Kidney epithelial cell (primary cell): ENCODE measurements at places on chromosomes 13 and 19.

- DNase-seq, result no peak
Measured at GRCh38 chr19:46299695-46300094, 2.9 kb downstream of the HIF3A start.

- no peak for DNase-seq
Measured at GRCh38 chr13:46121597-46122163, 16.8 kb upstream of the CPB2 start.

DNA sequence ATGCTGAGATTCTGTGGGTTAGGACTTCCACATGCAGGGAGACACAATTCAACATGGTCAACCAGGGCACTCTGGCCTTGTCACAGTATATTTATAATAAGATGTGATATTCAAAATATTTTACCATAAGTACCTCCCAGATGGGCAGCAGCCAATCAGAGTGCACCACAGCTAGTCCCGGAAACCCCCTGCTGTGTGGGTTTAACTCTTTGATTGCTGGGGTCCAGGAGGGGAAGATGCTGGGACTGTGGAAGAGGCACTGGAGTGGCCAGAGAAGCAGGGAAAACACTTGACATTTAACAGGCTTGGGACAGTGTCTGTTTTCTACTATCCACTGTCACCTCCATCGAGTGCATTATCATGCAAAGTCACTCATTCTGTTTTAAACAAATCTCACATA, 99.0 kb downstream of the MBNL2 start:
- no peak for DNase-seq

DNA sequence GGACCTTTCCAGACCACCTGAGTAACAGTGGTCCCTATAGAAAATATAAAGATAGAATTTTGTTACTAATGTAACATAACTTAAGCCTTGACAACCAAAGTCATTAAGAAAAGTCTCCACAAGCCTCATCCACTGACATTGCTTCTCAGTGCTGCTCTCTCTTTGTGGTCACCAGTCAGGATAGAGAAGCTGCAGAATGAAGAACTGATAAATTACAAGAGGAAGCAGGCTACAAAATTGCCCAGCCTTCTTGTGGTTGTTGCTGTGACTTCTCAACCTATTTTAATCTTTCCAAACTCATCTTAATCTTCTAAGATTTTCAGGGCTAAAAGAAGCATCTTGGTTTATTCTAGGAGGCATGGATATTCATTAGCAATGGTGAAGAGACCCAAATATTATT, 343.8 kb downstream of the MZT1 start:
- DNase-seq, result no peak

DNA sequence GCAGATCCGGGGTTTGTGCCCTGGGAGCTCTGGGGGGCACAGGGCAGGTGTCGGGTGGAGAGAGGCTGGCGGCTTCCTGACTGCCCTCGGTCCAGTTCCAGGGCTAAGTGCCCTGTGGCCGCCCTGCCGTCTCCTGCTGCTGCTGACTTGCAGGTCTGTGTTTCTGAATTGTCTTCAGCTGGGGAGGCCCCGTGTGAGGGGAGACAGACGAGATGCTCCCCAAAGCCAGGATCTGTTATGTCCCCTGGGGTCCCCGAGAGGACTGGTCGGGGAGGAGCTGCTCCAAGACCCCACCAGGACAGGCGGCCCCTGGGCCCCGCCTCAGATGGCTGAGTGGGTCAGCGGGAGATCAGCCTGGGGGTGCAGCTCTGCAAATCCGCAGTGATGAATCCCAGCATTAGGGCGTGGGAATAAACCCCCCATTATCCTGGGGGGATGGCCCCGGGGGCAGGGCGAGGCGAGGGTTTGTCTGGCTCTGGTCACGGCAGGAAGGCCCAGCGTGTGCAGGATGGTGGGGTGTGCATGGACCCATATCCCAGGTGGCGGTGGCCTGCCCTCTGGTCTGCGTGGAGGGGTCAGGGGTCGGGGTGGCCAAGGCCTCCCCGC, 4.7 kb downstream of the HCN2 start:
- DNase-seq, result no peak

DNA sequence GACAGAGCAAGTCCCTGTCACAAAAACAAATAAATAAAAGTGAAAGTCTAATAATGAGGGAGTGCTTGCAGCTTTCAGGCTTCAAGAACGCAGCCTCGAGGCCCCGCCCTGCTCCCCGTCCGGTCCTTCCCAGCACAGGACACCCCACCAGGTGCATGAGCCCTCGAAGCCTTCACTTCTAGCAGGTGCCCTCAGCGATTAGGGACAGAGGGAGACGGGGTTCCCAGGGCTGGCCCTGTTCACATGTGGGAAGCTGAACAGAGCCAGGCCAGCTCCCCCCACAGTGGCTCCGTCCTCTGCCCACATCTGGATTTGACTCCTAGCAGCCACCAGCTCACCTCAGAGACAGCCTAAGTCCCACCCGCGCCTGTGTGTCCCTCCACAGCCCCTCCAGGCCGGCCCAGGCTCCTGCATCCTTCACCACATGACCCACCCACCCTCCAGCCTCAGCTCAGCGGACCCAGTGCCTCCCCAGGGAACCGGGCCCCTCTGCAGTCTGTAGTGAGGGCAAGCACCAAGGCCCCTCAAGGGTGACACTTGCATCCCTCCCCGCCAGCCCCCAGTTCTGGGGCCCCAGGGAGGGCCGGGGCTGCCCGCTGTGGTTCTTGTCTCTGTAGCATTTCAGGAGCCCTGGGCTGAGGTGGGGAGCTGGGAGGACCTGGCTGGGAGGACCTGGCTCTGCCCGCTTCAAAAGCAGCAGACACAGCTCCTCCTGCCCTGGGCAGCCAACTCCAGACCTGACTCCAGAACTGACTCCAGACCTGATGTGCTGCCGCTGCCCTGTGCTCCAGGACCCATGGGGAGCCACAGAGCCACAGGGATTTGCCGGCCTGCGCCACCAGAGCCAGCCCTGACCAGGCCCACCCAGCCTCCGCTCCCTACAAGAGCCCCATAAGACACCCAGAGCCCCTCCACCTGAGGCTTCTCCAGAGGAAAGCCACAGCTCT, 27.2 kb downstream of the GPX4 start:
- DNase-seq, result no peak

GRCh38 chr19:57665261-57665806, 3.4 kb upstream of the ZSCAN4 start:
- no peak for DNase-seq

DNA sequence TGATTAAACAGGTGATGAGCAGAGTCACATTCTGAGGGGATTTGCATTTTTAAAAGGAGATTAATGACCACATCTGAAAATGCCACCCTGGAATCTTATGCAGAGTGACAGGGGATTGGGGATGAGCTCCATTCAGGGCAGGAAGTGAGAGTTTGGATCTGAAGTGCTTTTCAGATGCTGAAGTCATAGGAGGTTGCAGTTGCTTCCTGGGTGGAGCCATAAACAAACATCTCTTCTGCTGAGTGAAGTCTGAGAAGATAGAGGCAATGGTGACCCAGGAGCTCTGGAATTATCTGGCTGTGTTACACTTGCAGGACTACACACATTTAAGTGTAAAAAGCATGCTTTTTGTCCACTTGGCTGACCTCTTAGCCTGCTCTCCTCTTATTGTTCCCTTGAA, 51.4 kb upstream of the PSG8 start:
- no peak for DNase-seq

GRCh38 chr13:103250071-103250470, 183.9 kb upstream of the SLC10A2 start:
- DNase-seq, result no peak

GRCh38 chr19:38362076-38362945, 12.1 kb upstream of the PSMD8 start:
- DNase-seq, result no peak

DNA sequence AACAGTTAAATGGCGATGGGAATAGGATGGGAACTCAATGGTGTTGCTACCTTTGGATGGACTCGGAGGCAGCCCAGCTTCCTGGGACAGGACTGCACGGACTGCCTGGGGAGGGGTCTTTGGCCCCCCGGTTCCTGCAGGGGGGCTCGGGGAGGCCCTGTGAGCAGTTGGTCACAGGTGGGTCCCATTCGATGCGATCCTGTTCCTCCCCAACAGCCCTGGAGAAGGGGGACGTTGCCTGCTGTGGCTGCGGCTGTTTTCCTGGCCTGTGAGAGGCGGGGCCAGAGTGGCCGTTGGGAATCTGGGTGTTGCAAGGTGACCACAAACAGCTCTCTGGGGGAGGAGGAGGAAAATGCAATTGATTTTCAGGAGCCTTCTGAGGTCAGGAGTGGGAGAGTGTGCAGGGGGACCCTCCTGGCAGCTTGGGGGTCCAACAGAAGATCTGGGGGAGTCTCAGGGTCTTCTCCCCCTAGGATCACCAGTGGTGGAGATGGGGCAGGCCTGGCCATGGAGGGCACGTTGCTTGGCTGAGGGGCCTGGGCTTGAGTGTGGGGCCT, 1.9 kb upstream of the PLPPR3 start:
- DNase-seq, result no peak

- no peak for DNase-seq
Measured at GRCh38 chr13:101231751-101232428, 184.4 kb downstream of the NALCN start.

DNA sequence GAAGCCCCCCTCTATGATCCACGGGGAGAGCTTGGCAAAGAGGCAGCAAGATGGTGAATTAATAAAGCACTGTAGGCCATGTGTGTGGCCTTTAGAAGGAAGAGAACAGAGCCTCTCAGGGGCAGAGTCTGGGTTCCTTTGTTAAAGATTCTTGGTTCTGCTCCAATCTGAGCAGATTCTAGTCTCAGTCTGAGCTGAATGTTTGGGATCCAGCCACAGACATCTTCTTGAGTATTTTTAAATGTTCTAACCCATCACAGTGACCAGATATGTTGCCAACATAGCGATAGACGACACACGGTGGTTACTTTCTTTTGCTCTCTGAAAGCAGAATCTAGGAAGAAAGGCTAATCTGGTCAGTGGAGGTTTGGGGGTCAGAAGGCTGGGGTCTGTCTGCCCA, 147.5 kb upstream of the GPR12 start:
- DNase-seq, result no peak

DNA sequence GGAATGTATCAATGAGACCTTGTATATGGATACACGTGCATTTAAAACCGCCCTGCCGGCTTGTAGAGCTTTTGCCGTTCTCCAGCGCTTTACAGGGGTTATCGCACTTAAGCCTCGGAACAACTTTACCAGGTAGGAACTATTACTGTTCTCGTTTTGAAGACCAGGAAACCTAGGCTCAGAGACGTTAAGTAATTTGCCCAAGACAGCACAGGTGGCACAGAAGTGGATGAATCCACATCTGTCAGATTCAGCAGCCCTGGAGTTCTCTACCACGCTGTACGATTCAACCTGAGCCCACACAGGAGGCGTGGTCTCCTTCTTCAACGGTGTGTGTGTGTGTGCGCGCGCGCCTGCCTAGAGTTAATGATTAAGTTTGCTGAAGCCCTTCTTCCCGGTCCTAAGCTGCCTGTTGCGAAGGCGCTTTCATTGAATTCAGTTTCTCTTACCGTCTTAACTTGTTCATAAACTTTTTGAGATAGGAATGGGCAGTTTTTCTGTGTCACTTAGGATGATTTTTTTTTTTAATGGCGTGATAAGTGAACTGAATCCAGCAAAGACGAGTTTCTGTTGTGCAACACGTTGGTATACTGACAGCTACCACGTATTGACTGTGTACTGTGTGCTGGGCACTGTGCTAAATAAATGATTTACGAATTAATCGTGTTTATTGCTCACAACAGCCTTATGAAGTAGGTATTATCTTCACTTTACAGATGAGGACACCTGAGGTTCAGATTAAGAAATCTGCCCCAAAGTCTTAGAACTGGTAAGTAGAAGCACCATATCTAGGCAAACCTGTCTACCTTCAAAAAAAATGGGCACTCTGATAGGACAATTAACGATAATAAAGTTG, 67.4 kb downstream of the KCNRG start:
- peak; percentile 77 for DNase-seq

DNA sequence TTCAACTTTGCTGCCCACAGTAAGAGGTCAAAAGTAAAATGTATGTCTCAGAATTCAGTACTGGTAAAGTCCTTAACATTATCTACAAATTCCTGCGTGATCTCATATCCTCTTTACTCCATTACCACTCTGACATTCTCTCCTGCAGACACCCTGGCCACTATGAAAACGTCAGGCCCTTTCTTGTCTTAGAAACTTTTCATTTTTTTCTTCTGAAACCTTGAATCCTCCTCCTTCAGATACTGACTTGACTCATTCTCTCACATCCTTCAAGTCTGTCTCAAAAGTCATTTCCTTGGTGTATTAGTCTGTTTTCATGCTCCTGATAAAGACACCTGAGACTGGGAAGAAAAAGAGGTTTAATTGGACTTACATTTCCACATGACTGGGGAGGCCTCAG, 262.3 kb downstream of the POU4F1 start:
- no peak for DNase-seq

DNA sequence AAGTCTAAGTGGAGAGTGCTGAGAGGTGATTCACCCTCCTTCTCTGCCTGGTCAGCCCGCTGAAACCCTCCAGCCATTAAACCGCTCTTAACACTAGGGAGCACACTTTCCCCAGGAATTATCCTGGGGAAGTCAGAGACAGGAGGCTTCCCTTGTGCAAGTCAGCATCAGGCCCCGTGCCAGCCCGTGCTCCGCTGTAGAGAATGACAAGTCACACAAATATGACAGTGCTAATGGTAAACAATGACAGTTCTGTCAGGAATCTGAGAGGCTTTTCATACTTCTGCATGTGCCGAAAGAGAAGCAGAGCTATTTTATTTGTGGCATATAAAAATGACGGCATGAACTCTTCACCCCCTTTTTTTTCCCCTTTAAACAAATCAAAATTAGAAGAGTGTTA, 816.9 kb upstream of the SLC10A2 start:
- DNase-seq, result peak; percentile 86

DNA sequence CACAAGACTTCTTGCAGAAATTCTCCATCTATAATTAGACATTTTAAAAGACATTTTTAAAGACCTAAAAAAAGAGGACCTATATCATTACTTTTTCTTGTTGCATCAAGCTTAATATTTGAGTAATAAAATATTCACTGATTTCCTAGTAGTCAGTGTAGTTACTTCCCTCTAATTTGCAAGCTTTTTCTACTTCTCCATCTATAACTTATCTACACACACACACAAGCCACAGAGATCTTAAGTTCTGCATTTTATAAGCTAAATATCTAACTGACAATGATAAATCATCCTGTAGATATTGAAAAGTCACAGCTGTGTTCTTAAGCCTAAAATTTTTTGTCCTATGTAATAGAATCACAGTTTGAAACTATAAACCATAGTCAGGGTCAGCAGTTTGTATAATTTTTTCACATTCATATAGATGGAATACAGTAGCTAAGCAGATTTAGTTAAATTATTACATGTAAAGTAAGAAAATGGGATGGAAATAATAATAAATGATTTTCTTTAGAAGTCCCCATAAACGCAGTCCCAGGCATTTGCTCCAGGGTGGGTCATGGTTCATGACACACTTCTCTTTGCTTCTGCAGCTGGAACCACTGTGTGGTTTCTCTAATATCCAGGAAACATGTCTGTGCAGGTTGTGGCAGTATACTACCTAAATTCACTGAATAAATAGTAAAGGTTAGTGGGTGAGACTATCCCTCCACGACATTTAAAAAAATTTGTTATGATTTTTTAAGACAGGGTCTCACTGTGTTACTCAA, 60.2 kb downstream of the ESD start:
- DNase-seq, result no peak

DNA sequence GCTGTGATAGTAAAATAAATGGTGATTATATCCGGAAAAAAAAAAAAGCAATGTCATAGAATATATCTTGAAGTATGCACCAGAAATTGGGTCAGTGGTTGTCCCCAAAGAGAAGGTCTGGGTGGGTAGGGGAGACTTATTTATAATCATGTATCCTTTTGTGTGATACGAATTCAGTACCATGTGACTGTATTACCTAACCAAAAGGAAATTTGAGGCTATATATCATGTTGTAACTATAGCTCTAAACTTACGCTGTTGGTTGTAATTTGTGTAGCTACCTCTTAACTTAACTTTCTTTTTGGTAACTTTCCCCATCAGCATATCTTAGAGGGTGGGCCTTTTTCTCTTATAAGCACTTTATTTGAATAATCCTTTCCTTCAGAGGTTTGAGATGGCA, 25.2 kb upstream of the KCTD4 start:
- DNase-seq, result no peak
